Endodermal cell (in vitro differentiated cells): ENCODE measurements at places on chromosomes 7 and 10. TPM values are rescaled to one million over a fixed set of nuclear protein-coding genes. Genes with fewer than 3 reads are reported as not detected.

Gene CDHR1
- total RNA-seq: 0.77 to 2.0 TPM (median 1.3 TPM) in 3 replicates

Gene SPDYE1
- total RNA-seq: not detected in 3 replicates

Gene MET
- 7.3 and 8.3 TPM in 2 replicates for total RNA-seq

Gene NACAD
- 6.7 and 7.6 TPM in 2 replicates for total RNA-seq

Gene AS3MT
- 20.2 to 22.6 TPM (median 20.9 TPM) in 3 replicates for total RNA-seq

Gene FRAT2
- 23.6 to 31.0 TPM (median 28.7 TPM) in 3 replicates for total RNA-seq

Gene ZNF736
- total RNA-seq: not detected in 3 replicates

Gene CLDN4
- total RNA-seq: 5.6 and 7.3 TPM in 2 replicates

Gene CLCN1
- total RNA-seq: 0.53 TPM in 1 of 2 replicates, not detected in the other

Gene NPY
- not detected in 3 replicates for total RNA-seq

Gene EIF4H
- 305 and 311 TPM in 2 replicates for total RNA-seq

Gene GIMAP1
- not detected in 2 replicates for total RNA-seq

Gene CALHM1
- total RNA-seq: not detected in 3 replicates

Gene GSTK1
- total RNA-seq: 63.7 to 79.4 TPM (median 75.0 TPM) in 3 replicates

Gene LAMB4
- total RNA-seq: not detected in 2 replicates

Gene EN2
- total RNA-seq: not detected in 3 replicates

Gene CACNB2
- 2.7 and 4.6 TPM in 2 replicates for total RNA-seq

Gene MRLN
- total RNA-seq: not detected in 3 replicates

Gene PKD2L1
- total RNA-seq: not detected in 3 replicates

Gene SPAM1
- total RNA-seq: 0.18 and 0.32 TPM in 2 replicates

Gene AQP1
- 0.38 to 0.91 TPM (median 0.78 TPM) in 3 replicates for total RNA-seq

Gene NRG3
- total RNA-seq: 1.7 and 2.6 TPM in 2 replicates

Gene AKR1C4
- total RNA-seq: not detected in 2 replicates

Gene TRPV5
- 0.22 to 0.42 TPM in 2 of 3 replicates, not detected in the other for total RNA-seq

Gene AKR1C8
- total RNA-seq: 0.42 TPM in 1 of 3 replicates, not detected in the others

Gene TMEM184A
- 4.5 and 5.1 TPM in 2 replicates for total RNA-seq

Gene NPSR1
- not detected in 2 replicates for total RNA-seq

Gene RPEL1
- not detected in 3 replicates for total RNA-seq

Gene HIF1AN
- 38.3 to 51.8 TPM (median 50.2 TPM) in 3 replicates for total RNA-seq

Gene GBX1
- 0.45 TPM in 1 of 3 replicates, not detected in the others for total RNA-seq

Gene NPY4R
- total RNA-seq: 0.14 and 0.24 TPM in 2 replicates

Gene CALML3
- total RNA-seq: not detected in 2 replicates

Gene HMX3
- not detected in 3 replicates for total RNA-seq

Gene OPN1SW
- not detected in 2 replicates for total RNA-seq

Gene KLF14
- not detected in 2 replicates for total RNA-seq

Gene ARPC1A
- 148 and 154 TPM in 2 replicates for total RNA-seq

Gene CDC123
- total RNA-seq: 65.3 to 123 TPM (median 103 TPM) in 3 replicates

Gene GRID2IP
- total RNA-seq: 1.9 and 2.4 TPM in 2 replicates

Gene OR9A2
- total RNA-seq: not detected in 3 replicates

Gene GDF10
- total RNA-seq: not detected in 2 replicates

Gene GIMAP4
- not detected in 3 replicates for total RNA-seq

Gene GFRA1
- total RNA-seq: 0.57 to 1.7 TPM (median 1.6 TPM) in 3 replicates

Gene CCL24
- not detected in 2 replicates for total RNA-seq
